ENCODE measurements at places on chromosomes 6 and 20.

- DNase-seq: no peak
These were observed 282.0 kb downstream of the SYNE1 start for GRCh38 chr6:152355166-152355565.

GRCh38 chr6:72621291-72622093 lies at the start of gene KCNQ5:
TSS of gene KCNQ5 (plus strand) at chr6:72622064.
- DNase-seq: peak; percentile 73

DNA sequence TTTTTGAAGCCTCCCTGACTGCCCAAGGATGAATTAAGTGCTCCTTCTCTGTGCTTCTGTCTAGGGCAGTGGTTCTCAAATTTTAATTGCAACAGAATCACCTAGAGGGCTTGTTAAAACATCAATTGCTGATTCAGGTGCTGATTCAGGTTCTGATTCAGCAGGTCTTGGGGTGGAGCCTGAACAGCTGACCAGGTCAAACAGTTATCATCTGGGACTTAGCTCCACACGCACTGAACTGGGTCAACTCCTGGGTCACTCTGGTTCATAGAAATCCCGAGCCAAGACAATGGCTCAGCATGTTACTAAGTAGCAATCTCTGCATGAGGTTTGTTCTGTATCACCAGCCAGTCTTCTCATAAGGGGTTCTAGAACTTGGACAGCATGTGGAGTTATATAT lies 192.3 kb downstream of the GJA1 start:
- no peak for DNase-seq

DNA sequence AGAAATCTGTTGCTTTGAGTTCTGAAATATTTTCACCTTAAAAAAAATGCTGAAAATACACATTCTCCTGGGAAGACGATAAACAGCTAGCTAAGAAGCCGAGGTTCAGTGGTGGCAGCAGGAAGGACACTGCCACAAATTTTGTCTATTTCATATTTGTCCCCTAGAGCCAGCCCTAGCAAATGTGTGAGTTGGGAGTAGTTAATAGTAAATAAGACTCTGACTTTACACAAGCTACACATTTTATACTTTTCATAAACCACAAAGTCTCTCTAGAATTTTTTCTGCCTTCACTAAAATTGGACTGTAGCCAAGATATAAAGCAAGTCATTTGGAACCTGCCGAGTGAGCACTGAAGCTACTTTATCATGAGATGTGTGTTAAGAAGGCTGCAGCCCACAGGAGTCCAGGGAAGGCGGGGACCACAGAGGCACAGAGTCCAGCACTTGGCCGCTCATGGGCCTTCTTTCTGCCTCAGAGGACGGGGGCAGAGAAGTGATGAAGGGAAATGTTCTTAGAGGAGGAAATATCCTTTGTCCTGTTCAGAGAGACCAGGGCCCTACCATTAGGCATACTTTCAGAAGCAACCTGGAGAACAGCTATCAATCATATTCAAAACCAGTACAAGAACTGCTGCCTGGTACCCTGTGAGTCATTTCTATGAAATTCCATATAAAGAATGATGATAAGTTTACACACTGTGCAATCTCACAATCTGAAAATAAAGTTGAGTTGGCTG lies 241.7 kb upstream of the TAB2 start:
- no peak for DNase-seq

- peak; percentile 37 for DNase-seq
These were observed 224.3 kb upstream of the TSHZ2 start for GRCh38 chr20:52747845-52748284.

DNA sequence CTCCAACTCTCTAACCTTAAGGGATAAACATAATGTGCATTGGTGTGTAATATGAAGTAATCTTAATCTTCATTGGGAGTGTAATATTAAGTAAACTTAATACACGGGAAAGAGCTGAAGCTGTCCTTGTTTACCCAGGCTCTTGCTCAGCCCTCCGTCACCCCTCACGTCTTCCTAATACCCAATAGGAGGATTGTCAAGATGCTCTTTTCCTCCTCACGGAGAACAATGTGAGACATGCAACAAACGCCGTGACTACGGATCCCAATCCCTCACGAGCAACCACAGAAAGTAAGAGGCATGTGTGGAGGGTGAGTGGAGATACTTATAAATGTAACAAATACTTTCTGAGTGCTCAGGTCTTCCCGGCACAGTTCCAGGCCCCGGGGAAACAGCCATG lies 11.0 kb downstream of the KIF16B start:
- no peak for DNase-seq

- no peak for DNase-seq
These were observed 157.2 kb downstream of the SIM1 start for GRCh38 chr6:100307561-100307960.

DNA sequence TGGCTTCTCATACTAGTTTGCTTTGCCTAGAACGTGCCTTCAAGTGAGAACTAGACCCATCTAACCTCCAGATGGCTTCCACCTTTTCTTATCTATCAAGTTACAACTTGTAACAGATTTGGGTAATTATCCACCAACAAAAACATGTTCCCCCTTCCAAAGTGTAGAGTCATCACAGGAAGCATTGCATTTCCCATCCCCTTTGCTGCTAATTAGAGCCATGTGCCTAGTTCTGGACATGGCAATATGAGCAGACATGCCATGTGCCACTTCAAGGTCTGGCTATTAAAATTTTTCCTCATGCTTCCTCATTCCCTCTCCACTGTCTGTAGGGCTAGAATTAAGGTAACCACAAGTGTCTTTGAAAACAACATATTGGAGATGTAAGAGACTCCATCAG lies 814.4 kb downstream of the TENT5A start:
- DNase-seq: no peak

- no peak for DNase-seq
These were observed 125.3 kb upstream of the AKIRIN2 start for GRCh38 chr6:87827346-87827745.

- DNase-seq: peak; percentile 97
These were observed 5.4 kb downstream of the SYS1 start for GRCh38 chr20:45368221-45368980.

- DNase-seq: no peak
These were observed 3.1 kb downstream of the ADRM1 start for GRCh38 chr20:62305765-62306413.

- no peak for DNase-seq
These were observed 279.8 kb downstream of the EPHA7 start for GRCh38 chr6:93139408-93140081.

GRCh38 chr6:148431840-148432239 lies 89.2 kb downstream of the SASH1 start:
- no peak for DNase-seq

GRCh38 chr6:83430611-83431544 lies at the start of gene ME1:
TSS of gene ME1 (minus strand) at chr6:83431051. CDS start at chr6:83430954, 97 bp downstream.
- no peak for DNase-seq

DNA sequence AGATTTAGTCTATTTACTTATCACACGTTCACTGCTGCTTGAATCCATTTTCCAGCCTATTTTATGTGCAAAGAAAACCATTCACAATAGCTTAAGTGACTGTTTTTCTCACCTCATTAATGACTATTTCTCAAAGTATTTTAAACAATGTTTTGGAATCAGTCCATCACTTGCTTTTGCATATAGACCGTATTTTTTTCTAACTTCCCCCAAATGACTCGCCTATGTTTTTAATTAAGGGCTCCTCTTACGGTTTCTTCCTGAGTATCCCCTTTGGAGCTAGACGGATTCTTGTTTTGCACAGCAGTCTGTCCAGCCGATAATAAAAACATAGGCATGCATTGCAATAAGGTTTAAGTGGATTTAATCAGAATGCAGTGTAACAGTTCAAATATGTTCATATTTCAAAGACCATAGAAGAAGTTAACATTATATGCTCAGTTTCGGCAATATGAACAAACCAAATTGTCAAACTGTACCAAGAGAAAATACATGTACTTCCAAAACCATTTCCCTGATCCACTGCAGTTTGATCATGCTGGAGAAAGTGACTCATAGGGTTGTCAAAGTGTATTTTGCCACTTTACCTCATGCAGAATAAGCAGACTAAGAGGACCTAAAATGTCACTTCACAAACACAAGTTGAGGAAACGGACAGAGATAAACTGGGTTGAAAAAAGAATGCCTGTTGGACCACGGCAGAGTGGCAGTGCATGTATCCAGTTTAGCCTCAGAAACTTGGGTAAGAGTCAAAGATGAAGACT lies 66.4 kb downstream of the HMGN3 start:
- DNase-seq: no peak

DNA sequence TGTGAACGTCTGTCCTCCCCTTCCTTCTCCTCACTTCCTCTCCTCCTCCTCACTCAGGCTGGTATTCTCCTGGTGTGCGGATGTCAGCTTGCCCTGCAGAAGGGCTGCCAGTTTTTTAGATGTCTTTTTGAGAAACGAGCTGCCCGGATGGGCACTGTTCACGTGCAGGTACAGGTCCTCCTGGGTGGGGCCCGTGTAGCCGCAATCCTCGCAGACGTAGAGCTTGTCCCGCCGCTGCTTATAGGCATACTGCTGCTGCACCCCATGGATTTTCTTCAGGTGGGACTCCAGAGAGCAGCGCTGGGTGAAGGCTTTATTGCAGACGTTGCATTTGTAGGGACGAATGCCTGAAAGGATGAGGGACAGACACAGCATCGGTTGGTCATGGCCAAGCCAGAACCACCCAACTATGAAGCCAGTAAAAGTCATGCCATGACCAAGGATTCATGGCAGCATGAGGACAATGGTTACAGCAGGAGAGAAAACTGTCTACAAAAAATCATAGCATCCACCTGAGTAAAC lies 33.0 kb downstream of the OVOL2 start:
- DNase-seq: no peak

GRCh38 chr20:8227293-8227692 lies 95.2 kb downstream of the PLCB1 start:
- no peak for DNase-seq

GRCh38 chr6:63014290-63014689 lies 197.0 kb upstream of the FKBP1C start:
- DNase-seq: no peak

- DNase-seq: no peak
These were observed 591 bp downstream of the IDH3B start for GRCh38 chr20:2663364-2663886.

GRCh38 chr6:131640100-131640499 lies 3.0 kb downstream of the ENPP3 start:
- DNase-seq: peak; percentile 38

GRCh38 chr6:143575440-143575839 lies 63.9 kb upstream of the FUCA2 start:
- peak; percentile 69 for DNase-seq

DNA sequence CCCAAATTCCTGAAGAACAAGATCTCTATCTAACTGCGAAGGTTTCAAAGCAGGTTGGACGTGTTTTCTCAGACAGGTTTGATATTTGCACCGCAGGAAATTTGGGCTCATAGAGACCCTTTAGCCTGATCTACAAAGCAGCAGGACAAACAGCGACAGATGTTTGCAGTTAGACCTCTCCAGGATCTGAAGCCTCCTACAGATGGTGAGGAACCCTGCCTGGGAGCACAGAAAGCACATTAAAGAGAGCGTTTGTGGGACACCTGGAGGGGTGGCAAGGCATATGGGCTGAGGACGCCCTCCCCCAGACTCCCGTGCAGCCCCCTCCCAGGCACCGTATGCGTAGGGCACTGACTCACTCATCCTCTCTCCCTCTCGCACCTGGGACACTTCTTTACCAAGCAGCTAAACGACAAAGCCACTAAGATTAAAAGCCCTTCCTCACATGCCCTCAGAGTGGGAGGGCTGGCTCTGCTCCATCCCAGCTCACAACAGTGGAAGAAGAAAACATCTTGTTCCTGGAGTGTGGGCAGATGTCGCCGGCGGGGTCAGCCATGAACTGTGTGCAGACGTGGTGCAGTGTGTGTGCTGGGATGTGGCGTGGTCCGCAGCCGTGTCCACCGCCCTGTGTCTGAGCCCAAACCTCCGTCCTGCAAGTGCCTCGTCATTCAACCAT lies 249.7 kb upstream of the AFDN start:
- no peak for DNase-seq

- no peak for DNase-seq
These were observed 18.1 kb upstream of the SAMHD1 start for GRCh38 chr20:36969478-36970186.

DNA sequence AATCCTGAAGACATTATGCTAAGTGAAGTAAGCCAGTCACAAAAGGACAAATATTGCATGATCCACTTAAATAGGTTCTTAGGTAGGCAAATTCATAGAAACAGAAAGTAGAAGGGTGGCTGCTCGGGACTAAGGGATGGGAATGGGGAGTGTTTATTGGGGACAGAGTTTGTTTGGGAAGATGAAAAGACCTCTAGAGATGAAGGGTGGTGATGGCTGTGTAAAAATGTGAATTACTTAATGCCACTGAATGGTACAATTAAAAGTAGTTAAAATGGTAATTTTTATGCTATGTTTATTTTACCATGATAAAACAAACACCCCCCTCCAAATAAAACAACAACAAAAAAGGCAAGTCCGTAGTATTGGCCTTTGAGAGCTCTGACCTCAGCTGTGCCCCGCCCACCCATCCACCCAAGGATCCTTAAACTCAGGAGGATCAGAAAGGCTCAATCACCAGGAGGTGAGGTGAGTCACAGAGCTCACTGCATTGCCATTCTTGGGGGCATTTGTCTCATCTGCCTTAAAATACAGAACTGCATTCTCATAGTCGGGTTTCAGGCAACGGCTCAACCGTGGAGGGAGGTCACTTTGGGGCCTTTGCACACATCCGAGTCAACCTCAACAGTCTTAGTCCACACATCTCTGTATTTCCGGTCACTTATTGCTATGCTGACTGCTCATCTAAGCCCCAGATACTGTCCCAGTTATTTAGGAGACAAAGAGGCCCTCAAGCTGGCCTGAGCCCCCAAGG lies 96.7 kb downstream of the SLC22A23 start:
- DNase-seq: no peak

GRCh38 chr20:61168605-61169004 lies 83.5 kb upstream of the CDH4 start:
- DNase-seq: no peak

DNA sequence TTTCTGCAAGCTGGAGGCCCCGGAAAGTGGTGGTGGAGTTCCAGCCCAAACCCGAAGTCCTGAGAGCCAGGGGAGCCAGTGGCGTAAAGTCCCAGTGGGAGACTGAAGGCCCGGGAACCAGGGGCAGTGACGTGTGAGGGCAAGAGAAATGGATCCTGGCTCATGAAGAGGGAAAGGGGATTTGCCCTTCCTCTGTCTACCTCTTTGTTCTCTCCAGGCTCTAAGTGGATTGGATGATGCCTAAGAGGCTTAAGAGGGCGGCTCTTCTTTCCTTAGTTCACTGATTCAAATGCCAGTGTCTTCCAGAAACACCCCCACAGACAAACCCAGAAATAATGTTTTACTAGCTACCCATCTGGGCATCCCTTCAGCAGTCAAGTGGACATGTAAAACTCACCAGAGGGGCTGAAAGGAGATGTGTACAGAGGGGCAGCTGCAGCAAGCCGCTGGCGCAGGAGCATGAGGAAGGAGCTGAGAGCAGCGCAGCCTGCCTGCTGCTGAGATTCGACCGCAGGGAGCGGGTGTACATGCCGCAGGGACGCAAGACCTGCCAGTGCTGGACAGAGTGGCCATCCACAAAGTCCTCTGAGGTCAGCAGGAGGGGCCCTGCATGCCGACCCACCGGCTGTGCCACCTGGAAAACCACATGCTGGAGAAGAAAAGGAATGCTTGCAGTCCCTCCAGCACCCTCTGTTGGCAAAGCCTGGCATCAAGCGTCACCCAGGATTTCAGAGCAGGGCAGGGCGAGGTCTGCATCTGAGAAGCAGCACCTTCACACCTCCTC lies 29.5 kb downstream of the CDYL start:
- DNase-seq: peak; percentile 22

- no peak for DNase-seq
These were observed 77.5 kb downstream of the CAP2 start for GRCh38 chr6:17470938-17471327.

GRCh38 chr6:52574709-52575501 lies 2.0 kb downstream of the TRAM2 start:
- DNase-seq: no peak

- no peak for DNase-seq
These were observed 104.0 kb downstream of the PLCB4 start for GRCh38 chr20:9172851-9173250.

- no peak for DNase-seq
These were observed 119.3 kb downstream of the RNF144B start for GRCh38 chr6:18506382-18507017.
